SW480 (cell line): ENCODE measurements at places on chromosomes 7 and 10.

DNA sequence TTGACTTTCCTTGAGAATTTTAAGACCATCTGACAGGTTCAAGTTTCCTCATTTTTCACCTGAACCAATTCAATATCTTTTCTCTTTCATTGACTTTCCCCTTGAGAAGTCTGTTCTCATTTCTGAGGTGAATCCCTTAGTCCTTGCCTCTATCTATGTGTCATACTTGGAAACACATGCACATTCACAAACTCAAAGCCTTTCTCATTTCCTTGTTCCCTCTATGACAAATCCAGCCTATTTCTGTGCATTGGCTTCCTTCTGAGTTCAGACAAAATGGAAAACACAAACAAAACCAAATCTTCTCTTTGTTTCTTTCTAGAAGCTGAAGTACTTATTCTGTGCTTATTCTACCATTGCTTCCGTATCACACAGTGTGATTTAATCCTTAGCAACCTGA lies 13.8 kb downstream of the PTTG1IP2 start:
- no peak for DNase-seq

- DNase-seq: no peak
Measured at GRCh38 chr7:76151932-76152331, 49.8 kb upstream of the SRRM3 start.

- DNase-seq: peak; percentile 59
Measured at GRCh38 chr7:128172151-128172550, 68.9 kb upstream of the LEP start.

GRCh38 chr7:157667261-157667660 lies 330.5 kb downstream of the DNAJB6 start:
- DNase-seq: no peak

GRCh38 chr7:2299131-2299829 lies 15.0 kb downstream of the SNX8 start:
- no peak for DNase-seq
